ENCODE measurements at places on chromosomes 13 and 19. TPM values are rescaled to one million over a fixed set of nuclear protein-coding genes. Genes with fewer than 3 reads are reported as not detected.

TMEM205 gene
- 44.9 TPM for polyA plus RNA-seq

PCDH20 gene
- 1.3 TPM for polyA plus RNA-seq

MAP4K1 gene
- polyA plus RNA-seq, result 13.6 TPM

DNA sequence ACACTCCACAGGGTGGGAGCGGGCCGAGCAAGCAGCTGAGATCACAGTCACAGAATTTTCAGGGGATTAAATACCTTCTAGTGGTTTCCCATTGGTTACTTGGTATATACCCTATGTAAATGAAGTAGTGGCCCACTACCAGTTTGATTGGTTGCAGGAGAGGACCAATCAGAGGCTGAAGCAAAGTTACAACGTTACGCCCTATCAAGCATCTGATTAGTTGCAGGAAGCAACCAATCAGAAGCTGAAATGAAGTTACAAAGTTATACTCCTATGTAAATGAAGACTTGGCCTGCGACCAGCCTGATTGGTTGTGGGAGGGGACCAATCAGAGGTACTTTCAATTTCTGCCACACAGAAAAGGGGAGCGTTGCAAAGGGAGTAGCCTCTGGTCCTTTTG is 474.0 kb downstream of the COG6 start:
- DNase-seq, result no peak

CNN1 gene
- polyA plus RNA-seq, result 179 TPM

ZNF846 gene
- 11.8 TPM for polyA plus RNA-seq

DNA sequence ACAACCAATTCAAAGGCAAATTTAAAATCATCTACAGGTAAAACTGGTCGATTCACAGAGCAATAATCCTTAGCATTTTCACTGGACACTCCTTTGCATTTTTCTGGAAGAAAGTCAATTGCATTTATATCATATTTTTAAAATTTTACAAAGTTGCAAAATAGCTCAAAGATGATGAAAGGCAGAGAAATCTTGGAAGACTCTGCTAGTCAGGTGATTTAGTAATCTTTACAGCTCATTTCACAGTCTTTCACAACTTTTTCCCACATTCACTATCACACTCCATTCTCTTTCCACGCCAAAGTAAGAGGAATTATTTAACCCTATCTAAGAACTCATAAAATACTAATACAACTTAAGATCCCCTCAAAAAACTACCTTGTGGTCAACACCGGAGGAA is 1063.8 kb downstream of the EFNB2 start:
- DNase-seq, result no peak

SAMD1 gene
- 45.6 TPM for polyA plus RNA-seq

Data from forelimb muscle (tissue), 1 donor.